ENCODE measurements at places on chromosomes 2 and 18.

DNA sequence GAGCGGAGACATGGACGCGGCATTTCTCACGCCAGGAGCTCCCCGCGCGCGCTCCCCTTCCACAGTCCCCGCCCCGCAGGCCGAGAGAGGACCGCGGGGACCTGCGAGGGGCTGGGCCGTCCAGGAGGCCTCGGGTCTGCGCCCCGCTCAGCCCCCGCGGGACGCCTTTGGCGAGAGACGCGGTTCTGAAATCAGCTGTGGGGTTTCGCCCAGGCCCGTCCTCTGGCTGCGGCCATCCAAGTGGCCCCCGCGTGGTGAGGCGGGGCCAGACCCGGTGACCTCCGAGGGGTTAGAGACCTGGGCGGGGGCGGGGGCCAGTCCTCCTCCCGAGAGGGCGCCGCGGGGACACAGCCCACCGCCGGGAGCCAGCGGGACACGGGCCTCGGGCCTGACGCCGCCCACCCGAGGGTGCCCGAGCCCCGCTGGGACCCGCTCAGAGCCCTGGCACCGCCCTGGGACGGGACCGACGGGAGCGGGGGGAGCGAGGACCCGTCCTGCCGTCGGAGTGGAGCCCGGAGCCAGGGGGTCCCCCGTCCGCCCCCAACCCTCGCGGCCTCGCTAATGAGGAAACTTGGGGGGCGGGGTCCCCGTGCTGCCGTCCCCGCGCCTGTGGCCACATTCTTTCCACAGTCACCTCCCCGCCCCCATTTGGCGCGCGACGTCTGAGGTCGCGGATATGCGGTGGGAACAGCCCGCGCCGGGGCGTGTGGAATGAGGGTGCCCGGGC lies 6.1 kb upstream of the SALL3 start:
- DNase-seq, result no peak

- no peak for DNase-seq
Observed at GRCh38 chr2:238691596-238692491, 156.0 kb upstream of the TWIST2 start.

DNA sequence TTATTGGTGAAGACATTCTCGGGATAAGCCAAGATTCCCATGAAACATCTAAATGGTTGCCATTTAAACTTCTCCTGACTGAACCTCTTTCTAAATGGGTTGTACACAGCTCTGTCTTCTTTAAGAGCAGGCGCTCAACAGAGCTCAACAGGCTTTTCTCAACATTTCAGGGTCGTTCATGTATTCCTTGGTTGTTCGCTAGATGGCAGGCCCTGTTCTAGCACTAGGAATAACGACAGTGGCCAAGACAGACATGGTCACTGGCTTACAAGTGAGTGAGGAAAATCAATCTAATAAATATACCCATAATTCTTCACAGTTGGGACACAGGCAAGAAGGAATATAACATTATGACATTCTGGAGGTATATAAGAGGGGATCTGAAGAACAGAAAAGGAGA lies 154.5 kb downstream of the SMAD2 start:
- DNase-seq, result peak; percentile 21

DNA sequence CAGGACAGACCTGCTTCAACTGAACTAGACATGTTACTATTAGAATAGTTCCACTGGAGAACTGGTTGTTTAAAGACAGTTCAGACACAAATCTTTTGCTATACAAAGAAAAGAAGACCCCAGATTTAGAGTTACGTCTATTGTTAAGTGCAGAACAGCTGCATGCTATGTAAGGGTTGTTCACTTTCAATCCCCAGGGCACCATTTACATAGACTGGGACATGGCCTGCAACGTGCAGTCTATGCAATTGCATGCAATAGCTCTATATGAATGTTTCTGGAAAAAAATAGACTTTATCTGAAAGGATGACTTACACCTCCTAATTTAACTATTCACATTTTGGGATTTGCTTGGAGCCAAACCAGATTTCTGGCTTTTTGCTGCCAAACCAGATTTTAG lies 36.1 kb upstream of the DPP10 start:
- DNase-seq, result no peak

GRCh38 chr18:76444446-76445105 lies 50.5 kb downstream of the ZNF516 start:
- DNase-seq, result no peak

- DNase-seq, result no peak
Observed at GRCh38 chr2:105777031-105777482, 32.3 kb downstream of the NCK2 start.

DNA sequence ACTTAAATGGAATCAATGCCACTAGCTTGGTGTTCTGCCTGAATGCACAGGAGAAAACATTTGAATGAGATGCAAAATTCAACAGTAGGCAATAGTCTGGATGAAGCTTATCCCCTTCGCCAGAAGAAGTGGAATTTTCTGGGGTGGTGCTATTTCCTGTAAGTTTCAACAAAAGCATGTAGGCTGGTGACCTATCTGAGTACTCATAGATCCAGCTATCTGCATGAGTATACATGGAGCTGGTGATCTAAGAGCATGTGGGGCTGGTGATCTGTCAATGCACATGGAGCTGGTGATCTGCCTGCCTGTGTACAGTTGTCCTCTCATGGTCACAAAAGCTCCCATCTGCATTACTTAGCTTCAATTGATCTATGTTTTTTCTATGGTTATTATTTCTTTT lies 71.2 kb downstream of the SLC9A4 start:
- no peak for DNase-seq

DNA sequence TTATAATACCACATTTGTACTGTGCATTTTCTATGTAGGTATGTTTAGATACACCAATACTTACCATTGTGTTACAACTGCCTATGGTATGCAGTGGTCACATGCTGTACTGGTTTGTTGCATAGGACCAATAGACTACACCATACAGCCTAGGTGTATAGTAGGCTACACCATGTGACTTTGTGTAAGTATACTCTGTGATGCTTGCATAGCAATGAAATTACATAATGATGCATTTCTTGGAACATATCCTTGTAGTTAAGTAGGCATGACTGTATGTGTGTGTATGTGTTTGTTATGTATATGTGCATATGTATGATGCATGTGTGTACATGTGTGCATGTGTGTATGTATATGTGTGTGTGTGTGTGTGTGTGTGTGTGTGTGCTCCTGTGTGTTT lies 157.6 kb downstream of the TDRD15 start:
- DNase-seq, result no peak

DNA sequence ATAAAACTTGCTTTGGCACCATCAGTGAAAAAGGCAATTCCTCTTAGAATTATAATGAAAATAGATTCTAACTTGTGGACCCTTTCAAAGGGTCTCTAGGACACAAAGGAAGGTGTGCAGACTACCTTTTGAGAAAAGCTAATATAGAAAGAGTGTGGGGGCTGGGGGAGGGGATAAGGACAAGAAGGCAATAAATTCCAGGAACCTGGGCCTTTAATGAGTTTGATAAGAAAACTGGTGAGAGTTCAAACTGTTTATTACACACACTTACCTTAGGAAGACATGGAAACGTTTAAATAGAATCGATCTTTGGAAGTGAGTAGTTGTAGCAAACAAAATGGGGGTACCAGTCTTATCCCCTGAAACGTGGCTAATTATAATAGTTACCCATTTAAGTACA lies 39.6 kb upstream of the PGAP1 start:
- no peak for DNase-seq
